Lower lobe of right lung (tissue), 2 donors: ENCODE measurements at places on chromosomes 16 and 17. TPM values are rescaled to one million over a fixed set of nuclear protein-coding genes. Genes with fewer than 3 reads are reported as not detected.
A peak's percentile ranks its signal among the peaks of the same experiment; 100 is the strongest.

- H3K4me3 ChIP-seq, result peak within 1 kb of the TSS; percentile 92
- H3K36me3 ChIP-seq, result no peaks in the 10 kb centered on the region
- H3K27ac ChIP-seq, result peak within 1 kb of the TSS; percentile 98
- DNase-seq, result peak; percentile 94
- H3K4me1 ChIP-seq, result peaks cover 26% of the 10 kb centered on the region
Measured at GRCh38 chr16:83898463-83899271, at the start of gene MLYCD. Gene MLYCD (plus strand): TSS chr16:83899115. CDS start chr16:83899145, 30 bp downstream.

DNA sequence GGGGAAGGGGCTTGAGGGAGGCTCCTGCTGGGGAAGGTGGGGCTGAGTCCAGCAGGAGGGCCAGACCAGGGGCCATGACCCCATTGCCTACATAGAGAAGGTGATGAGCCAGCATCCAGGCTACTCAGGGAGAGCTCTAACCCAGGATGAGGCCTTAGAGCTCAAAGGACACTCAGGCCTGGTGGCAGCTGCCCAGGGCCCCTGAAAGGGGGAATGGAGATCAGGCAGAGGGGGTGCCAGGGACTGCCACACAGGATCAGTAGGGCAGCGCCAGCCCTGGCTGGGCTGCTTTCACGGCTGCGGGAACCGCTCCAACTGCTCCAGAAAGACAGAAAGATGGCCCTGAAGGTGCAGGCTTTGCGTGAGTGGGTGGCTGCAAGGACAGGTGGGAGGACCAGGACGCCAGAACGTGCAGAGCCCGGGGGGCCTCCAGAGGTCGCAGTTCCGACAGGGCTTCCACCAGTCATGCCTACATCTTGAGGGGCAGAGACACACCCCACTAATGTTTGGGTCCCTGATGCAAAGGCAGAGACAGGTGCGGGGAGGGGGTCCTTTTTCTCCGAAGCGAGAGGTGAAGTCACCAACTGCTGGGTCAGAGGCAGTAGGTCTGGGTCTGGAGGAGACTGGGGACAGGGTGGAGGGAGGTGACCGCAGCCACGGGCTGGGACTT lies 882 bp upstream of the ATP6V0C start:
- H3K36me3 ChIP-seq, result no peaks in the 10 kb centered on the region
- no peaks in the 10 kb centered on the region for H3K27me3 ChIP-seq
- H3K4me1 ChIP-seq, result peaks cover 51% of the 10 kb centered on the region

KRT23 gene
- total RNA-seq, result 1.9 TPM

- no peak overlapping the region for H3K4me3 ChIP-seq
- no peak for DNase-seq
- no peaks in the 10 kb centered on the region for H3K4me1 ChIP-seq
- H3K27ac ChIP-seq, result no peak overlapping the region
Measured at GRCh38 chr17:13076905-13077304, 59.1 kb upstream of the ELAC2 start.

- H3K36me3 ChIP-seq, result peaks cover 30% of the 10 kb centered on the region
- H3K4me3 ChIP-seq, result no peak overlapping the region
Measured at GRCh38 chr16:19474617-19475016, 47.3 kb downstream of the GDE1 start.

- no peak overlapping the region for H3K27ac ChIP-seq
- H3K36me3 ChIP-seq, result no peaks in the 10 kb centered on the region
- no peak for DNase-seq
- H3K27me3 ChIP-seq, result no peaks in the 10 kb centered on the region
- no peaks in the 10 kb centered on the region for H3K4me1 ChIP-seq
Measured at GRCh38 chr17:55053855-55054254, 85.3 kb downstream of the STXBP4 start.

GRCh38 chr17:6893382-6894205 lies 62.1 kb upstream of the TEKT1 start:
- H3K36me3 ChIP-seq, result no peaks in the 10 kb centered on the region
- no peak for DNase-seq
- H3K27me3 ChIP-seq, result peaks cover 33% of the 10 kb centered on the region

- H3K4me1 ChIP-seq, result peaks cover 23% of the 10 kb centered on the region
- H3K27me3 ChIP-seq, result no peaks in the 10 kb centered on the region
- no peak for DNase-seq
- no peak overlapping the region for H3K27ac ChIP-seq
- no peak overlapping the region for H3K4me3 ChIP-seq
Measured at GRCh38 chr17:68310152-68310551, 18.9 kb downstream of the ARSG start.

ASIC2 gene
- not detected for total RNA-seq

DNA sequence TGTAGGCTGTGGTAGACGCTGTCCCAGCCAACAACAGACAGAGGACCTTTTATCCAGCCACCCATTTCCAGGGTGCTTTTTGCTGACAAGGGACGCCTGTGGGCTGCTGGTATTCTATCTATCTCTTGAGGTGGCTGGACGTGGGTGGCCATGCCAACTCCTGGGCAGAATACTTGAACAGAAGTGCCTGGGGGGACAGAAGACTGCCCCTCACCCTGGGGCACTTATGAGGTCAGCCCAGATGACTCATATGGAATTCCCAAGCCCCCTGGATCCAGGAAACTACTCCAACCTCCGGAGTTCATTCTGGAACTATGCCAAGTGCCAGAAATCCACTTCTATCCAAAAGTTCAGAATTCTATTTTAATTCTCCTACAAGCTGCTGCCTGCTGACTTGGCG lies 61.3 kb downstream of the CDRT4 start:
- peaks cover 12% of the 10 kb centered on the region for H3K4me1 ChIP-seq
- H3K36me3 ChIP-seq, result no peaks in the 10 kb centered on the region
- H3K27ac ChIP-seq, result no peak overlapping the region
- no peak overlapping the region for H3K4me3 ChIP-seq
- no peak for DNase-seq
- no peaks in the 10 kb centered on the region for H3K27me3 ChIP-seq

GRCh38 chr16:85730186-85730465 lies 20.8 kb downstream of the C16orf74 start:
- no peak overlapping the region for H3K27ac ChIP-seq
- no peak for DNase-seq
- no peak overlapping the region for H3K4me3 ChIP-seq
- no peaks in the 10 kb centered on the region for H3K36me3 ChIP-seq
- no peaks in the 10 kb centered on the region for H3K4me1 ChIP-seq

GRCh38 chr16:80547145-80547544 lies 6.4 kb downstream of the DYNLRB2 start:
- H3K4me3 ChIP-seq, result no peak overlapping the region
- no peaks in the 10 kb centered on the region for H3K27me3 ChIP-seq
- H3K36me3 ChIP-seq, result no peaks in the 10 kb centered on the region
- no peak for DNase-seq
- no peaks in the 10 kb centered on the region for H3K4me1 ChIP-seq

LGALS9B gene
- total RNA-seq, result not detected
